Fibroblast of skin of left biceps (primary cell): ENCODE measurements at places on chromosomes 5 and 9.
A peak's percentile ranks its signal among the peaks of the same experiment; 100 is the strongest.

DNA sequence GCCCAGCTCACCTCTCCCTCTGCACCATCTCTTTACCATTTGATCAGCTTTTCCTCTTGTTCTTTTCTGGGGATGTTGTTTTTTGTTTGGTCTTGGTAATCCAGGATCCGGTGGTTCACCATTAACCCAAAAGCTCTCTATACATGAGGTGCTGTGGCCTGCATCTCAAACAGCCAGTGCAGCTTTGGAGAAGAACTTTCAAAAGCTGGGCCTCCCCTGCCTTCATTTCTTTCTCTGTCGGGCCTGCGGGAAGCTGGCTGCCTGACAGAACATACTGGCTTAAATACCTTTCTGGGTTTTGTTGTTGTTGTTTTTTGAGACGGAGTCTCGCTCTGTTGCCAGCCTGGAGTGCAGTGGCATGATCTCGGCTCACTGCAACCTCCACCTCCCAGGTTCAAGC is 12.1 kb downstream of the PSAT1 start:
- DNase-seq = no peak

- DNase-seq = peak; percentile 45
Measured at GRCh38 chr9:99345942-99346341, 123.9 kb downstream of the SEC61B start.

DNA sequence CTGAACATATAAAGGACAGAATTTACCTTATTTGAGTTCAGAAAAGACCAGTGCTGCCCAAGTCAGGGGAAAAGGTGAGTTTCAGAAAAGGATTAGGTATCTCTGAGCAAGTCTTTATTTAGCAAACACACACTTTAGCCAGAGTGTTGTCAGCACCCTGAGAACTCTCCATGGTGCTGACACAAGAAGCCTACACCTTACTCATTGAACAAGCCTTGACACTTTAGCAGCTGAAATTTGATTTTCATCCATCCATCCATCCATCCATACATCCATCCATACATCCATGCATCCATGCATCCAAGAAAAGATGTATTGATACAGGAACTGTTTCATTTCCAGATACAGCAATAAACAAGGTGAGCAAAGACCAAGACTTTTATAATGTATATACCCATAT is 311.2 kb downstream of the TRIM32 start:
- peak; percentile 2 for DNase-seq

GRCh38 chr5:120463006-120463680 is 957 bp upstream of the PRR16 start:
- DNase-seq = no peak

GRCh38 chr5:138792195-138792790 is 39.1 kb downstream of the CTNNA1 start:
- DNase-seq = no peak
